ENCODE measurements at places on chromosomes 1 and 21.

DNA sequence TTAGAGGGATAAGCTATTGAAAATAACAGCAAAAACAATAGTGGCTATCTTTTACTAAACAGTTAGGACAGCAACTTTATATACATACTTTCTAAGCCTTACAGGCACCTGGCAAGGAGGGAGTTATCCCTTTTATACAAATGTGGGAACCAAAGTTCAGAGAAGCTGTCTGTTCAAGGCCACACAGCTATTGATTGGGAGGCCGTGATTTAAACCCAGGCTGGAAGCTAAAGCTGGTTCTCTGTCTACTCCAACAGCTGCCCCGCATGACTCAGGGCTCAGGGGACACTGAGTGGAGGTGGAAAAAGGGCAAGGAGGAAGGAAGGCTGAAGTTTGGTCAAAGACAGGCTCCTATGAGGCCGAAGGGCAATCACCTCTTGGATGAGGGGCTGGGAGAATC, 26.7 kb downstream of the KCNA2 start:
- no peak for DNase-seq

DNA sequence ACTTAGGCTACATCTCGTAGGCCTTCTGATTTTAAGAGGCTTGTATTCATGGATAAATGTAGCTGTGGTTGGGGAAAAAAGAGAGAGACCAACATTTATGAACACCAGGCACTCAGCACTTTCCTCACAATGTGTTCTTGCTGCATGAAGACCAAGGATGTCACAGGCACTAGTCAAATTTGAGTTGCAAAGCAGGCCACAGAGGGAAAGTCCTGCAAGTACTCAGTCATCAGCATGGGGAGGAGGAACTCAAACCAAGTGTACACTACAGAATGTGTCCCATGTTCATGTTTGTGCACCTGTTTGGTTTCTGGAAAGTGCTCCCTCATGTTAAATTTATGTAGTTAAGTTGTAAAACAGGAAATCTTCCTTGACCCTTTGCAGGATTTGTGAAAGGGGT, 8.7 kb upstream of the MAP3K7CL start:
- no peak for DNase-seq

- DNase-seq: no peak
Measured at GRCh38 chr1:220921498-220921897, 42.3 kb downstream of the HLX start.

- DNase-seq: peak; percentile 15
Measured at GRCh38 chr1:204323887-204324286, 35.8 kb downstream of the PLEKHA6 start.

- no peak for DNase-seq
Measured at GRCh38 chr1:31441073-31441472, 28.1 kb downstream of the SERINC2 start.

DNA sequence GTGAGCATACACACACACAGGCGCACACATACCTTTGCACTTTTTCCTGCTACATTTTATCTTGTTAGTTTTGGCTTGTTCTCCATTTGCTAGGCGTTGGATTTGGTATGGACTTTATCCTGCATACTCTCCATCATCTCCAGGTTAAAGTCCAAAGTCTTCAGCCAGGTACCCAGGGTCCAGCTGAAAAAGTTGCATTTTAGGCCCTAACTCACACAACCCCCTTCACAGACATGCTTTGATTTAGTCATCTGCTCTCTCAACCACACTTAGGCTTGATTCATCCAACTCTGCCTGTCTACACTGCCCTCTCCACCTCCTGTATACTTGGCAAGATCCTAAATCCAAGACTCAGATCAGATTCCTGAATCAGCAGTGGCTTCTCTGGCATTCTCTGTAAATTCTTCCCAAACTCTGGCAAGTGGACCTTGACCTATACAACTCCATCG, 10.7 kb upstream of the LAMB3 start:
- DNase-seq: no peak

Measured in stimulated activated CD4-positive, alpha-beta T cell treated with anti-CD3 and anti-CD28 coated beads, Interleukin-4, amount 100 ng/mL, for 1 hour (primary cell).